ENCODE measurements at places on chromosomes 12 and 14.

GRCh38 chr12:127165567-127166392 is 1101.2 kb upstream of the TMEM132C start:
- DNase-seq = no peak

GRCh38 chr12:105954951-105955931 is 183.5 kb downstream of the NUAK1 start:
- DNase-seq = no peak

DNA sequence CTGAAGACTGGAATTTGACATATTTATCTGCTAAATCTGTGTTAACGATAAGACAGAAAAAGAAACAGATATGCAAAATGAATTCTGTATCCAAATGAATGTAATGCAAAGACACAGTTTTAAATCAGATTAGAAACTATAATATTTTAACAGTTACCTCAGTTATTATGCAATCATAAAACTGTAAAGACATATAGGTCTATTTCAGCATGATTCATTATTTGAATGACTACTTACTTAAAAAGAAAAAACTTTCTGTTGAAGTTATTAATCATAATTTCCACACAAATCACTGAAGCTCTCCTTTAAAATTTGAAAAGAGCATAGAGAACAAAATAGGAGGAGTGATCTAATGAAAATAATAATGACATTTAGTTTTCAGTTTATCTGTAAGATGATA is 742.6 kb downstream of the FSCB start:
- DNase-seq = no peak

- DNase-seq = no peak
Observed at GRCh38 chr12:12700254-12700653, 4.3 kb upstream of the GPR19 start.

- no peak for DNase-seq
Observed at GRCh38 chr14:100386121-100386520, 63.0 kb downstream of the SLC25A47 start.

- DNase-seq = peak; percentile 52
Observed at GRCh38 chr12:23895792-23896218, 53.7 kb downstream of the SOX5 start.

DNA sequence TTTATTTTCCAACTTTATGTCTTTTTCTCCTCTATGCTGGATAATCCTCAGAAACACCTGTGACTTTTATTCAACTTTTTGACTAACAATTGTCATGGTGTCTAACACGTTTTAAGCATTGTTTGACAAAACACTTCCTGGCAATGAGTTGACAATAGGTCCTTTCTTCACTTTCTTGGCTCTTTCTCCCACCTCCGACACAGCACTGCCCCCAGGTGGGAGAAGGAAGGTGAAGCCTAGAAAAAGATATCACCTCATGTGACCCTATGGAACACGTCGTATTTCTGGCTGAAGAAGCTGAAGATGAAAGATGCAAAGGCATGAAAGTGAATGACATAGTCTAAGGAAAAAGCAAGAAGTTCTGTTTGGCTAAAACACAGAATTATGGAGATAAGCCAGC is 430.0 kb downstream of the ETNK1 start:
- DNase-seq = peak; percentile 39

DNA sequence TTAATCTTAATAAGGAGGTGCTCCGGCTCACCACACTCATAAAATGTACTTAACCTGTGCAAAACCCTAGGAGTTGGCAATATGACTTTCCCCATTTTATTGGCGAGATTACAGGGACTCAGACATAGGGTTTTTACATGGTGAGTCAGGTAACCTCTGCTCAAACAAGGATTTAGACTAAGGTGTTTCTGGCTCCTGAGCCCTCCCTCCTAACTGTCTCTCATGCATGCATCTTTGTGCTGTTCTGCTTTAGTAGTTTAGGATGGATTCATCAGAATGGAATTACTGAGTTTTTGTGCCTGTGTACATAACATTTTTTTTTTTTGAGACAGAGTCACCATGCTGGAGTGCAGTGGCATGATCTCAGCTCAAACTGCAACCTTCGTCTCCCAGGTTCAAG is 993.3 kb upstream of the TMEM132C start:
- DNase-seq = no peak

GRCh38 chr12:51018956-51019355 is 7.2 kb downstream of the SLC11A2 start:
- DNase-seq = no peak

DNA sequence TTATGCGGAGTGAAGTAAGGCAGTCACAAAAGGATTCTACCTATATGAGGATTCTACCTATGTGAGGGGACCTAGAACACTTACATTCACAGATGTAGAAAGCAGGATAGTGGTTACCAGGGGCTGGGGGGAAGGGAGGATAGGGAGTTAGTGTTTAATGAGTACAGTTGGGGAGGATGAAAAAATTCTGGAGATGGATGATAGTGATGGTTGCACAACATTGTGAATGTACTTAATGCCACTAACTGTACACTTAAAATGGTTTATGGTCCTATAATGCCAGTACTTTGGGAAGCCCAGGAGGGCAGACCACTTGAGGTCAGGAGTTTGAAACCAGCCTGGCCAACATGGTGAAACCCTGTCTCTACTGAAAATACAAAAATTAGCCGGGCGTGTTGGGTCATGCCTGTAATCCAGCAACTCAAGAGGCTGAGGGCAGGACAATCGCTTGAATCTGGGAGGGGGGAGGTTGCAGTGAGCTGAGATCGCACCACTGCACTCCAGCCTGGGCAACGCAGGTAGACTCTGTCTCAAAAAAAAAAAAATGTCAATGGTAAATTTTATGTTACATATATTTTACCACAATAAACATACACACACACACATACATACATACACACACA is 25.4 kb downstream of the SVOP start:
- no peak for DNase-seq

GRCh38 chr14:31950764-31951637 is 126.1 kb upstream of the ARHGAP5 start:
- no peak for DNase-seq

DNA sequence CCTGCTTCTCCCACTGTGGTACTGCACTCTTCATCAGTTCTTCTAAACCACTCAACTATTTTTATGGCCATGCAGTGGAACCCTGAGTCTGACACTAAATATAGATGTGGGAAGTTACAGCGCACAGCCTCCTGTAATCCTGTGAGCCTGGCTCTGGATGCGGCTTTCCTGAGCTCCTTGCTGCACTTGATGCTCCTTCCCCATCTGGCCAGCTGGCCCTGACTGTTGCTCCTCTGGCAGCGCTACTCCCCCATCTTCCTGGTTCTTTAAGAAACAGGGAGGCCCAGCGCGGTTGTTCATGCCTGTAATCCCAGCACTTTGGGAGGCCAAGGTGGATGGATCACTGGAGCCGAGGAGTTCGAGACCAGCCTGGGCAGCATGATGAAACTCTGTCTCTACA is 24.6 kb downstream of the IQSEC3 start:
- no peak for DNase-seq

GRCh38 chr12:60174941-60175340 is 579.1 kb downstream of the SLC16A7 start:
- DNase-seq = no peak

GRCh38 chr12:81329085-81329484 is 251.2 kb downstream of the ACSS3 start:
- DNase-seq = peak; percentile 5

GRCh38 chr12:121289962-121290361 is 6.5 kb downstream of the CAMKK2 start:
- DNase-seq = no peak

DNA sequence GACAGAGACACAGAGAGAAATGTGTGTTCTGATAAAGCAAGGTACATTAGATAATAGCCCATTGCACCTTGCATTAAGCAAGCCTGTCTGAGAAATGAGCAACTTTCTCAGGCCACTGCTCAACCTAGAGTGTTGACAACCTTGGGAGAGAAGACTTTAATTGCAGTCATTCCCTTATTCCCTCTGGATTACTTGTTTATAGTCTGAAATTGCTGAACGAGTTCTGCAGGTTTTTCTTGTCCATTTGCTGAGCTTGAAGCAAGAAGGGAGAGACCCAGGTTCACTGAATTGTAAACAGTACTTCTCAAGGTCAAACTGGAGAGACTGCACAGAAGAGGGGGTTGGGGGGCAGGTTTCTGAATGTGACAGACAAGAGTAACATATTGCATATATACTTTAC is 159.4 kb upstream of the PLEKHG7 start:
- DNase-seq = no peak

DNA sequence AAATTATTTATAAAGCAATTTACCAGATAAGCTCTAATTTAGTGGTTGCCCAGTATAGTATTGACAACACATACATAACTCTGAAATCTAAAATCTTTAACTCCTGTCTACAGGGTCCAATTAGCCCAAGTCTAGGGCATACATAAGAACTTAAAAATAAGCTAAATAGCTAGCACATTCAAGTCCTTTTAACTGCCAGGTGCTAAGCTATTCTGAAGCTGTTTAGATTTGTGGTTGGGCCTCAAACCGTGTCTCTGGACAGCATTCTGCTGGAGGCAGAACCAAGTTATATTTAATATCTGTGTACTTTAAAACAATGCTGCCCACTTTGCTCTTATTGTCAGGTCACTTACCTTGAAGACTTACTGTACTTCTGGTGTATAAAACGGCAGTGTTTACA is 19.0 kb downstream of the RPS6KA5 start:
- DNase-seq = no peak

- no peak for DNase-seq
Observed at GRCh38 chr14:35938770-35939169, 112.6 kb downstream of the BRMS1L start.

DNA sequence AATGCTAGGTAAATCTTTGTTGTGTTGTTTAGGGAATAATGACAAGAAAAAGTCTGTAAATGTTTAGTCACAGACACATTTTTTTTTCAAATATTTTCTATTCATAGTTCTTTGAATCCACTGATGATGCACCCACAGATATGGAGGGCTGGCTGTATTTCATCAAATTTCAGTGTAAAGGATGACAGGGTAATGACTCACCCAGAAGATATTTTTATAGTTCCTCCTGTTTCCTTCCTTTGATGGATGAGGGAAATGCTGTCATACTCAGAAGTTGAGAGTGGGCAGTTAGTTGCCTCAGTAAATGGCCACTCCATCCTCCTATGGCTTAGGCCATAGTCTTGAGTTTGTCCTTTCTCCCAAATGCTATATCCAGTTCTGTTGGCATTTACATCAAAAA is 76.9 kb upstream of the REP15 start:
- no peak for DNase-seq

DNA sequence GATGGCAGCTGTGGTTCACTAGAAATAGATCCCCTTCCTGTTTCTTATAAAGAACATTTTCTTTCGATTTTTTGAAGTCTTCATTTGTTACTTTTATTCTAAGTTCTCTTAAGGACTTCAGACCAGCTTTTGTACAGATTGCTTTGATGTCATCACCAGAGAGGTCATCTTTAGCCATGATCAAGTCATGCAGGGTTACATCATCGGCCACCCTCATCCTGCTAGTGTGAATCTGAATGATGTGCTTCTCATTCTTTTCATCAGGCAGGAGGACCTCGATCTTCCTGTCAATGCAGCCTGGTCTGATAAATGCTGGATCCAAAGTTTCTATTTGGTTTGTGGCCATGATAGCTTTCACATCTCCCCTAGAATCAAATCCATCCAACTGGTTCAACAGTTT is 706.7 kb downstream of the RERGL start:
- DNase-seq = no peak

- no peak for DNase-seq
Observed at GRCh38 chr12:72203764-72204335, 68.3 kb upstream of the TRHDE start.

DNA sequence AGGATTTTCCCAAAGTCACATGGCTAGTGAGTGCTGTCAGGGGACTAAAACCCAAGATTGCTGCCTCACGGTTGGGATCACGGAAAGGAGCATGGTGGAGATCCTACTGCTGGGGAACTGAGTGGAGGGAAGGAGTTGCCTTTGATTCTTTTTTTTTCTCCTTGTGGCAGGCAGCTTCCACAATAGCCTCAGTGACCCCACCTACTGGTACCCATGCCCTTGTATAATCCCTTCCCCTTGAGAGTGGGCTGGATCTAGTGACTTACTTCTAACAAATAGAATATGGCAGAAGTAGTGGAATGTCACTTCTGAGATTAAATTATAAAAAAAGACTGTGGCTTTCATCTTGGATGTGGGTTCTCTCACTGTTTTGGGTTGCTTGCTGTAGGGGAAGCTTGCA is 135.7 kb downstream of the DICER1 start:
- DNase-seq = no peak

DNA sequence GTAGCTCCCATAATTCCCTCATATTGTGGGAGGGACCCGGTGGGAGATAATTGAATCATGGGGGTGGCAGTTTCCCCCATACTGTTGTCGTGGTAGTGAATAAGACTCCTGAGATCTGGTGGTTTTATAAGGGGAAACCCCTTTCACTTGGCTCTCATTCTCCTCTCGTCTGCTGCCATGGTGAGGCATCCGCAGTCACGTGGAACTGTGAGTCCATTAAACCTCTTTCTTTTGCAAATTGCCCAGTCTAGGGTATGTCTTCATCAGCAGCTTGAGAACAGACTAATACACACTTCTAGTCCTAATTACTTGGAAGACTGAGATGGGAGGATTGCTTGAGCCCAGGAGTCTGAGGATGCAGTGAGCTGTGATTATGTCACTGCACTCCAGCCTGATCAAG is 64.4 kb downstream of the TMX1 start:
- no peak for DNase-seq

- no peak for DNase-seq
Observed at GRCh38 chr14:31435276-31435675, 14.9 kb upstream of the HEATR5A start.

GRCh38 chr14:64715628-64716412 is 11.6 kb downstream of the PLEKHG3 start:
- no peak for DNase-seq

DNA sequence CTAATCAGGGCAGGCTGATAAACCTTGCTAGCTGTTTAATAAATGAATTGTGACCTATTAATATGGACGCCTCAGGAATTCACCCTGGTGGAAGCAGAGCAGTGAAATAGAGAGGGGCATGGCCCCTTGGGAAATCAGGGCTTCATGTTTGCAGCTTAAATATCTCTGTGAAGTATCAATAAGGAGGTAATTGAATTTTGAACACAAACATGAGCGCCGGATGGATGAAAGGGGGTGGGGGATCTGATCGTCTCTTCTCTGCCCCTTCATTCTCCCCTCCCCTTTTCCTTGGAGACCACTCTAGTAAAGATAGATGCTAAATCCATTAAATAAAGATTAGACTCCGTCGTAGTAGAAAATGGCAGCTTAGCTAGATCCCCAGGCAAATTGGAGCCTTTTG is 70.5 kb downstream of the LIN52 start:
- DNase-seq = no peak

DNA sequence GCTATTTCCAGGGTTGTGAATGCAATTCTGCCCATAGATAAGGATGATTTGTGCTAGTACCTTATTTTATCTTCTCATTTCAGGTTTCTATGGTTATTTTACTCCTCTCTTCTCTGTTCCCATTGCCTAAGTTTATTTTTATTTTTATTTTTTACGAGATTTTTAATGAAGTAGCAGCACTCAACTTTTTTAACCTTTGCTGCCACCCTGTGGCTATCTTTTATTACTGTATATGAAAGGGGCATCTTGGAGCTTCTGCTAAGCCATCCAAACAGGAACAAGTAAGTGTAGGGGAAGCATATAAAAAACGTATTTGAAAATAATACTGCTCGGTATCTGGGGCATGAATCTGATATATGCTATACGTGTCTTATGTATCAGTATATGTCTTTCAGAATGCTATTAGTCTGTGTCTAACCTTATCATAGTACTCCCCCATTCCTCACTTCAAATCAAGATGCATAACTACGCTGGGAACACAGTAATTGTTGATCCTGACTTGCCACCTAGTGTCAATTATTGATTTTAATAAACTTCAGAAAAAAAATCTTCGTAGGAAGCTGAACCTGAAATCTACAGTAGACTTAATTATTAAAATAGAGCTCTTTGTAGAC is 60.3 kb downstream of the KLRG1 start:
- no peak for DNase-seq

Measured in iPS DF 6.9 (cell line).